H7 (cell line): ENCODE measurements at places on chromosomes 2 and 18. TPM values are rescaled to one million over a fixed set of nuclear protein-coding genes. Genes with fewer than 3 reads are reported as not detected.

Gene PID1
- 0.45 and 1.5 TPM in 2 replicates for total RNA-seq

Gene SGPP2
- total RNA-seq, result not detected in 2 replicates

- DNase-seq, result no peak
These were observed 141.1 kb downstream of the MBD5 start for GRCh38 chr2:148161909-148162435.

GRCh38 chr18:55031576-55031975 lies 72.3 kb upstream of the CCDC68 start:
- no peak for DNase-seq

DNA sequence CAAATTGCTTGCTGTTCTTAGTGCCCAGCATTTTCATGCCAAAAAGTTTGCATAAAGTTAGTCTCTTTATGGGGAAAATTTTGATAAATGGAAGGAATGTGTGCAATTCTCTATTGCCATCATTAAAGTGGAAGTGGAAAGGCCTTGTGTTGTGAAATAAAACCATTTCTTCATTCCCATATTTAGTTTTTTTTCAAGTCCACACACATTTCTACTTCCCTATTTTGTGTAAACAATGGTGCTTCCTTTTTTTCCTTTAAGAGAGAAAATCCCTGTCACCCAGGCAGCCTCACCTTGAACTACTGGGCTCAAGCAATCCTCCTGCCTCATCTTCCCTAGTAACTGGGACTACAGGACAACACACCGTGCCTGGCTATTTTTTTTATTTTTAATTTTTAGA lies 42.3 kb upstream of the NCOA1 start:
- no peak for DNase-seq

DNA sequence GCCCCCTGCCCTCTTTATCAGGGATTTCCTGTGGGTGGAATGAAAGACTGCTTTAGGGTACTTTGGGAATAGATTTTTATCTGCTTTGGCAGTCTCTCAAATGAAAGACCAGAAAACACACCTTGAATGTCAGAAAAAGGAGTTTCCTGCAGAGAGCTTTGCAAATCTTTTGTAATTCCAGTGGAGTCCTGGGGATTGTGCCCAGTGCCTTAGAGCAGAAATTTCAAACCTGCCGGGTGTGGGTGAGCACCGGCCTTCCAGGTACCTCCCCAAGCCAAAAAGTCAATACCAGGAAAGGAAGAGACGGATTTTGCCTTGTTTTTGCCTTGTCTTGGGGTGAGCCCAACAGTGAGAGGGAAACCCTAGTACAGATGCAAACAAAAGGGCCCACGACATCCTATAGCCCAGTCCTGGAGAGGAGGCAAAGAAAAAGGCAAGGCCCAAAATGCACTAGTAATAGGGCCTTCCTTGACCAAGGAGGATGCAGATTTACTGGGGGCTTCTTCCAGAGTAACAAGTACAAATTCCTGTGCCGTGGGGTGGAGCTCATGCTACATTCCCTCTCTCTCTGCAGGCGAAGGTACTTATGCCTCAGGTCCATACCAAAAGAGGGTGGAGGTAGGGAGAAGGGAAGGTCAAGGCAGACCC lies 36.4 kb downstream of the FOXI3 start:
- peak; percentile 66 for DNase-seq
